ENCODE measurements at places on chromosomes 3 and 15.

GRCh38 chr3:157074490-157074889 lies 85.5 kb downstream of the CCNL1 start:
- DNase-seq: no peak

GRCh38 chr3:194885766-194886165 lies 200.1 kb downstream of the FAM43A start:
- DNase-seq: no peak

DNA sequence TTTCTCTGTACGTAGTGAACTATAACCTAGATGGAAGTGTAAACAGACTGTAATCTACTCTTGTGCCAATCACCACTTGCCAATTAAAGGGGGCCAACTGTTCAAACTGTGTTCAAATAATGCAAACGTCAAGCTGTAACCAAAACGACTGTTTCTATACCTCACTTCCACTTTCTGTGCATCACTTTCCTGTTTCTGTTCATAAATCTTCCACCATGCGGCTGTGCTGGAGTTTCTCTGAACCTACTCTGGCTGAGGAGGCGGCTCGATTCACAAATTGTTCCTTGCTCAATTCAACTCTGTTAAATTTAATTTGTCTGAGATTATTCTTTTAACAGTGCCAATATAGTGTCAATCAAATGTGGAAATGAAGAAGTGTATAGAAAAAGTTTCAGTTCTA lies 206.7 kb upstream of the TBC1D5 start:
- DNase-seq: no peak

- DNase-seq: no peak
Measured at GRCh38 chr3:127441764-127442163, 148.8 kb downstream of the TPRA1 start.

GRCh38 chr3:44762170-44762677 lies 630 bp downstream of the KIF15 start:
- DNase-seq: no peak

Data from HTR-8/SVneo (cell line).